ENCODE measurements at places on chromosomes 11 and 22.

DNA sequence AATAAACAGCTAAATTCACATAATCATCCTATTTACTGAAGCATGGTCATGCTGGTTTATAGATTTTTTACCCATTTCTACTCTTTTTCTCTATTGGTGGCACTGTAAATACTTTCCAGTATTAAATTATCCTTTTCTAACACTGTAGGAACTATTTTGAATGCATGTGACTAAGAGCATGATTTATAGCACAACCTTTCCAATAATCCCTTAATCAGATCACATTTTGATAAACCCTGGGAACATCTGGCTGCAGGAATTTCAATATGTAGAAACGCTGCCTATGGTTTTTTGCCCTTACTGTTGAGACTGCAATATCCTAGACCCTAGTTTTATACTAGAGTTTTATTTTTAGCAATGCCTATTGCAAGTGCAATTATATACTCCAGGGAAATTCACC lies 10.7 kb downstream of the RAG1 start:
- no peak for DNase-seq

DNA sequence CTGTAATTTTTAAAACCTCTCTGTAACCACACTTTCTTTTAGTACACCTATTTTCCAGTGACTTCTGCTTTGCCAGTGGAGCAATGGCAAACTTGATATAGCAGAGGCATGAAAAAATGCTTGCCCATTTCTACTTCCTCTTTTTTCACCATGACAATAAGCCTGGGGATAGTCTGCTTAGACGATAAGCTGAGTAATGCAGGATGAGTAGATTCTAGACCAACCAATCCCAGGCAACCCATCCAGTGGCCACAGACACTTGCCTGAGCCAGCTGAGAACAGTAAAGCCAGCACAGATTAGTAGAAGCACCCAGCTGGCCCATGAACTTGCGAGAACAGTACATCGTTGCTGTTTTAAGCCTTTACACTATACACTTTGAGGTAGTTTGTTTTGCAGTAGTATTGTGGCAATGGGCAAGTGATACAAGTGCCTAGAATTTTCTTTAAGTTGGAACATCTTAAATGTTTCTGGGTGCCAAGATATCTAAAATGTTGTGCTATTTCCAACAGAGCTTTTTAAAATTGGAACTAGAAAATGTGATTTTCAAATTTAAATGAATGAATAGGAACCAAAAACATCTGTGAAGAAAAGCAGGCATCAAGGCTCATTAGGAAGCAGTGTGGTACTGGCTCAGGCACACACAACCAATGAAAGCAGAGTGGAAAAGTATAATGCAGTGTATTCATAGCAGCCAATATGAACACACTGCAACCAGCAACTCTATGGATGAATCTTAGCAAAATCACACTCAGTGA lies 37.7 kb downstream of the DDI1 start:
- DNase-seq: no peak

DNA sequence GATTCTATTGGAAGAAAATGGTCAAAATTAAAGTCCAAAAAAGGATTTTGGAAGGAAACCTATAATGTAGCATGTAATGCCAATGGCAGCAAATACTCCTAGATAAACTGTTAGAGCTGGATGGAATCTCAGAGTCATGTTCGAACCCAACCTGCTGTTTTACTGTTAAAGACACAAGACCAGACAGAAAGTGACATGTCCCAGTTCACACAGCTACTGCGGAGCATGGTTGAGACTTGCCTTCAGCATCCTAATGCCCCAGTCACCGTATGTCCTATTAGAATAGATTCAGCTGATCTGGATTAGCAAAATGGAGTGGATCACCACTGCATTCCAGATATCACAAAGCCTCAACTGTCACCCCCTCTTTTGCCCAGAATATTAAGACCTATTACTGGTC lies 14.9 kb downstream of the PISD start:
- no peak for DNase-seq

DNA sequence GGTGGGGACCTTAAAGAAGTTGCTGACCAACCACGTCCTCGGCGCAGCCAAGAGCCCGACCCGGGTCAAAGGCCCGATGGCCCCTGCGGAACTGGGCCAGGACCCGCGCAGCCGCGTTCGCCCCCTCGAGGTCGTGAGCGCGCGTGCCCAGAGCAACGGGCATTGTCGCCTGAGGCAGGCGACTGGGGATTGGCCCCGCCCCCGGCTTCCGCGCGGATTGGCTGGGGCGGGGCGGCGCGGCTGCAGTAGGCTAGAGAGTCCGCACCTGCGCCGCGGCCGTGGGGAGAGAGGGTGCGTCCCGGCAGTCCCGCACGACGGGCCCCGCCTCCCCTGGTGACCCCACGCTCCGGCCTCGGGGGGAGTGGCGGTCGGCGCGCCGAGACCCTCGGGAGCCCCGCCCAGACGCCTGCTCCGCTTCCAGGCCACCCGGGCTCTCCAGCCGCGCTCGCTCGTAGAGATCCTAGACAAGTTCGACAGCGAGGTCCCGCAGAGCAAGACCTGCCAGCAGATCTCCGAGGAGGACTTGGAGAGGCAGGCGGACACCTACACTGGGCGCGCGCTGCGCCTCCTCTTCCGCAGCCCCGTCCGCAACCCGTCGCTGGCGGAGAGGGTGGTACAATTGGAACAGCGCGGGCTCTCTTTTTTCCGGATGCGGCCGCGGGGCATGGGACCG lies 8.3 kb upstream of the PPIL2 start:
- peak; percentile 56 for DNase-seq

GRCh38 chr22:38834215-38834953 lies 9.4 kb downstream of the NPTXR start:
- no peak for DNase-seq
